ENCODE measurements at places on chromosomes 6 and 20.

GRCh38 chr6:125953502-125953875, 3.1 kb upstream of the HINT3 start:
- no peak for DNase-seq

GRCh38 chr6:32790306-32790705, 26.5 kb downstream of the HLA-DOB start:
- no peak for DNase-seq

- no peak for DNase-seq
Measured at GRCh38 chr20:4617484-4617883, 104.2 kb upstream of the PRND start.

GRCh38 chr20:50272030-50272723, 81.5 kb downstream of the CEBPB start:
- no peak for DNase-seq

DNA sequence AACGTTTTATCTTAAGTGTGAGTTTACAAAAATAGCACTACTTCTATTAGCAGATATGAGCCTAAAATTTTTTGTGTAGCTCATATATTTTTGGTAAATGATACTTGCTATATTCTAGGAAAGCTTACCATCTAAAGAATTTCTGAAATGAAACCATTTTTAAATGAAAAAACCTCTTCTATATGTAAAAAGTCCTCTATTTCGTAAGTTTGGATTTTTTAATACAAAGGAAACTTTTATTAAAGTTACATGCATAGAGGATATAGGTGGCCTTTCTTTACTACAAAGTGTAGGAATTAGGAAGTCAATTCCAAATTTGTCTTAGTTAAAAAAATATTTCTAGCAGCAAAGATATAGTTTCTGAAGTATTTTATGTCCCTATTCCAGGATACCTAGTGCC, 18.8 kb downstream of the EFHC1 start:
- no peak for DNase-seq

GRCh38 chr6:131101911-131102680, 33.2 kb upstream of the AKAP7 start:
- no peak for DNase-seq

DNA sequence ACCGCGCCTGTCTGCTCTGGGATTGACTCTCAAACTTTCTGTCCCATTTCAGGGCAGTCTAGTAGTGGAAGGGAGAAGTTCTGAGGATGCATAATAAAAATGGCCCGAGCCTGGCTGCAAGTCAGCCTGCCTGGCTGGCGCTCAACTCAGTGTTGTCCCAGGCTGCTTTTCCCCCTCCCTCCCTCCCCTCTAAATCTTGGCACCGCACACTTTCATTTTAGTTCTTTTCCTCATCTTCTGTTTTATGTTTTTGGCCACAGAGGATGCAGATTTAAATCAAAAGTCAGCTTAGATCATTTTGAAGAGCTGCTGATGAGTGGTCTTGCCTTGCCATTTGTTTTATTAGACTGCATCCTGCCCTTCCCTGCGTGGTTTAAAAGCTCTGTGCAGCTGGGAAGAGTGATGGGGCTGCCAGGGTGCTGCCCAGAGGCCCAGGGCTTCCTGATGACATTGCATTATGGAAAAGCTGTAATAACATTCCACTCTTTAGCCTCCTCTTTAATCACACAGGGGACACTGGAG, 6.5 kb upstream of the UQCC2 start:
- DNase-seq: no peak

GRCh38 chr6:134753001-134753400, 196.9 kb downstream of the ALDH8A1 start:
- no peak for DNase-seq

- DNase-seq: no peak
Measured at GRCh38 chr6:164926686-164927085, 382.7 kb downstream of the C6orf118 start.

- DNase-seq: no peak
Measured at GRCh38 chr6:154297721-154298120, 58.9 kb downstream of the IPCEF1 start.

DNA sequence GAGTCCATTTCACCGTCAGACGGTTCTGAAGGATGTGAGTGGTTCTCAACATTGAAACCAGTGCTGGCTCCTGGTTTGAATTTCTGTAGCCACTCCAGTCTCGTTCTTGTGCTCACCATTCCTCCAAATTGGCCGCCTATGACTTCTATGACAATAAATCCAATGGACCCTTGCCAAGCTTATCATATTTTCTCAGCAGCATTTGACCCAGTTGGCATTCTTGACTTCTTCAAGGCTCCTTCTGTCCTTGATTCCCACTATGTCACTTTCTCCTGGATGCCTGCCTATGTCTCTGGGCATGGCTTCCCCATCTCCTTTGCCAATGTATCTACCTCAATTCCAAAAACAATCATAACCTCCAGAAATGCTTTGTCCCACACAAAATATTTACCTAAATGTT, 756.0 kb upstream of the NRSN1 start:
- no peak for DNase-seq

DNA sequence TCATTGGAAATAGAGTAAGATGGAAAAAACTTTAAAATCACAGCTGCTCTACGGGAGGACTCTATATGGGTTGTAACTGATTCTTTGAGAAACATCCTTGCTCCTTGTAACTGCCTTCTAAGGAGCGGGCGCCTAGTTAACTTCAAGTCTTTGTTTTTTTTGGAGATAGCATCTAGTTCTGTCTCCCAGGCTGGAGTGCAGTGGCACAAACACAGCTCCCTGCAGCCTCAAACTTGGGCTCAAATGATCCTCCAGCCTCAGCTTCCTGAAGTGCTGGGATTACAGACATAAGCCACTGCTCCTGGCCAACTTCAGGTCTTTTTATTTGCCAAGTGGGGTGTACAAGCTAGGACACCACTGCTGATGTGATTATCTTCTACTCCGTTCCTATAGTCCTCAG, 506.4 kb upstream of the SOX4 start:
- DNase-seq: no peak

DNA sequence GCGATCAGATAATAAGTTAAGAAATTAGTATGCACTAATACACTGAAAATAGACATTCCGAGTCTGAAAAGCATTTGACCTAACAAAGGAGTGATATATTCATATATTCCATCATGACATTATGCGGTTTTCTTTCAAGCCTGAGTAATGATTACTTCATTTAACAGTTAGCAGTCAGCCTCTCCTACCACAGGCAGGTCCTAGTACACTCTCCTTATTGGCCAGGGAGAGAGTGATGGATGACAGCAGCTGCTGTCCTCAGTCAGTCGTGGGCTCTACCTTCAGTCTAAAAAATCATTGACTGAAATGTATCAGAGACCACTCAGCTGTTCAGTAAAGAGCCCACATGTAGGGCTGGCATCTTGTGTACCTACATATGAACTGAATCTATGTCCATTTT, 33.2 kb upstream of the VGLL2 start:
- DNase-seq: no peak

GRCh38 chr6:113104541-113104940, 752.6 kb upstream of the MARCKS start:
- no peak for DNase-seq

- no peak for DNase-seq
Measured at GRCh38 chr6:5481750-5482149, 220.4 kb downstream of the FARS2 start.

DNA sequence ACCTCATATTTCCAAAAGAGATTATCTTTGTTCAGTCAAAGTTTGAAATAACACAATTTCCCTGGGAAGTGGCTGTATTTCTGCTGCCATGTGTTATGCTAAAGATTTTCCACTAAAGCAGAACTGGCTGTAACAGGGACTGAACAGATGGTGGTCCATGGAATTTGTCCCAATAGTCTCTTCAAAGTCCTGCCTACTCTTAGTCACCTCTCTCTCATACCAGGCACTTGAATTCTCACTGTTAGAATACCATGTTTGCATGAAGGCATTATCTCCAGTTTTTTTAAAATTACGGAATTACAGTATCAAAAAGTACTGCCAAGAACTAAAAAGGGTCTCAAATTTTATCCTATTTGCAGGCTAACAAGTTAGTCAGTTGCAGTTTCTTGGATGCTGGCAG, 105.0 kb upstream of the HDDC2 start:
- no peak for DNase-seq

DNA sequence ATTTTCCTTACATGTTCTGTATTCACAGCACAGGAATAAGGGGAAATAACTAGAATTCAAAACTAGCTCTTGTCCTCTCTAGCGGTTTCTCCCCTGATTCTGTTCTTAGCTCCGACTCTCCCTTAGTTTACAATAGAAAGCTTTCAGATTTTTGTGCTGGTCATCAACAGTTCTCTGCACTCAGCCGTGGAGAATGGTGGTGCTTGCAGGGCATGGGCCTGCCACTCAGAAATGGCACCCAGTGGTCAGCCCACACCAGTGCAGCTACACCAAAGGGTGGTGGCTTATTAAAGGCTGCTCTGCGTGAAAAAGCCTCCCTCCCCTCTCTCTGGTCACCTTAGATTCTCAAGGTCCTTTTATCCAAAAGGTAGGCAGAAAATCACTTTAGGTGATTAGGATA, 123.5 kb downstream of the SASH1 start:
- DNase-seq: no peak

GRCh38 chr6:108736002-108736361, 112.2 kb upstream of the ARMC2 start:
- DNase-seq: no peak

GRCh38 chr20:46978951-46979491, 84.4 kb downstream of the EYA2 start:
- no peak for DNase-seq
